H1 (cell line): ENCODE measurements at places on chromosomes 6 and 20. TPM values are rescaled to one million over a fixed set of nuclear protein-coding genes. Genes with fewer than 3 reads are reported as not detected.

The JAG1 gene
- 27.3 and 29.1 TPM in 2 replicates for total RNA-seq

DNA sequence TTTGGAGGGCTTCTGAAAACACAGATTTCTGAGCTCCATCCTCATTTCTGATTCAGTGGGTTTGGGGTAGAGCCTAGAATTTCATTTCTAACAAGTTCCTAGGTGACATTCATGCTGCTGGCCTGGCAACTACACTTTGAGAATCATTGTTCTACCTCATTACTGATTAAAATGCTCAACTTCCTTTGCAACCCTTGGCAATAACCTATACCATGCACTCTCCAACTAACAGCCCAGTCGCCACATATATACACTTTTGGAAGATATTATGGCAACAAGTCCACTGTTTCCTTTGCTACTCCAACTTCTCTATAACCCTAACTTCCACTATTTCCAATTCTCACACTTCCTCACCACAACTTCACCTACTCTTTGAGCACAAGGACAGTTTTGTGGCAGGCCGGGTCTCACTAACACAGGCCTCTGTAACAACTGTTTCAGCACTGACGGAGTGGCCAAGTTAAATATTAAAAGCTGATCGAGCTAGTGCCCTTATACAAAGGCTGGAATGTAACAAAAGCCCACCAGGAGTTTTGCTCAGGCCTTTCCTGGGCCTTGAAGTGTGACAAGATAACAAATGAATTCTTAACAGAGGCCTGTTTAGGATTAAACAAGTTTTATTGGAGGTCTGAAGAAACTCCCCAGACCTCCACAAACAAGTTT lies 32.1 kb upstream of the RAB23 start:
- no peak overlapping the region for H3K27ac ChIP-seq
- no peaks in the 10 kb centered on the region for H3K36me3 ChIP-seq
- H3K4me3 ChIP-seq, result no peak overlapping the region
- no peaks in the 10 kb centered on the region for H3K4me1 ChIP-seq
- no peaks in the 10 kb centered on the region for H3K27me3 ChIP-seq

GRCh38 chr6:137866200-137866913 lies 702 bp upstream of the TNFAIP3 start:
- H3K36me3 ChIP-seq, result no peaks in the 10 kb centered on the region
- H3K27me3 ChIP-seq, result no peaks in the 10 kb centered on the region; the same call in 1 of the 2 replicates
- peak overlapping the region; percentile 88 for H3K4me3 ChIP-seq
- H3K27ac ChIP-seq, result no peak overlapping the region
- H3K4me1 ChIP-seq, result peaks cover 9% of the 10 kb centered on the region

The PMEPA1 gene
- 20.0 and 20.5 TPM in 2 replicates for total RNA-seq

GRCh38 chr20:7897781-7898364 lies 42.4 kb downstream of the HAO1 start:
- H3K4me1 ChIP-seq, result no peaks in the 10 kb centered on the region
- H3K4me3 ChIP-seq, result no peak overlapping the region
- no peak overlapping the region for H3K27ac ChIP-seq
- no peak for DNase-seq
- no peaks in the 10 kb centered on the region for H3K27me3 ChIP-seq

- no peak overlapping the region for H3K4me3 ChIP-seq
- H3K4me1 ChIP-seq, result peaks cover 4% of the 10 kb centered on the region; the same call in 1 of the 2 replicates
- H3K27me3 ChIP-seq, result no peaks in the 10 kb centered on the region
- H3K36me3 ChIP-seq, result no peaks in the 10 kb centered on the region; the same call in 1 of the 2 replicates
Observed at GRCh38 chr6:36800223-36801076, 38.8 kb downstream of the CPNE5 start.

GRCh38 chr6:134031696-134032255 lies 20.6 kb downstream of the SLC2A12 start:
- no peak for DNase-seq
- H3K36me3 ChIP-seq, result no peaks in the 10 kb centered on the region
- H3K27ac ChIP-seq, result no peak overlapping the region
- H3K4me3 ChIP-seq, result no peak overlapping the region
- H3K27me3 ChIP-seq, result no peaks in the 10 kb centered on the region
- no peaks in the 10 kb centered on the region for H3K4me1 ChIP-seq

The HLA-DQA1 gene
- not detected in 2 replicates for total RNA-seq

The DCDC2 gene
- total RNA-seq, result 0.15 and 0.23 TPM in 2 replicates

The GPX5 gene
- total RNA-seq, result not detected in 2 replicates

GRCh38 chr6:56555438-56555872 lies 87.2 kb downstream of the DST start:
- H3K27ac ChIP-seq, result no peak overlapping the region
- H3K36me3 ChIP-seq, result peaks cover 18% of the 10 kb centered on the region
- H3K4me1 ChIP-seq, result no peaks in the 10 kb centered on the region
- H3K4me3 ChIP-seq, result no peak overlapping the region

The C20orf202 gene
- not detected in 2 replicates for total RNA-seq

The PRL gene
- not detected in 2 replicates for total RNA-seq

GRCh38 chr20:58700121-58700821 lies 7.7 kb downstream of the NPEPL1 start:
- H3K27me3 ChIP-seq, result no peaks in the 10 kb centered on the region
- H3K4me1 ChIP-seq, result no peaks in the 10 kb centered on the region; the same call in 1 of the 2 replicates
- H3K27ac ChIP-seq, result no peak overlapping the region

- no peak overlapping the region for H3K4me3 ChIP-seq
- H3K27ac ChIP-seq, result no peak overlapping the region
- H3K27me3 ChIP-seq, result no peaks in the 10 kb centered on the region
- no peaks in the 10 kb centered on the region for H3K36me3 ChIP-seq
- no peaks in the 10 kb centered on the region for H3K4me1 ChIP-seq
Observed at GRCh38 chr20:12914804-12915203, 94.0 kb upstream of the SPTLC3 start.

The HFE gene
- 1.6 and 2.0 TPM in 2 replicates for total RNA-seq

The FERMT1 gene
- total RNA-seq, result 16.5 and 17.8 TPM in 2 replicates

The VGLL2 gene
- total RNA-seq, result 0.13 TPM in 1 of 2 replicates, not detected in the other

The MMP24 gene
- total RNA-seq, result 18.8 and 20.0 TPM in 2 replicates

The HTR1E gene
- not detected in 2 replicates for total RNA-seq

- no peaks in the 10 kb centered on the region for H3K27me3 ChIP-seq
- no peak for DNase-seq
- no peaks in the 10 kb centered on the region for H3K36me3 ChIP-seq
- no peak overlapping the region for H3K27ac ChIP-seq
- H3K4me1 ChIP-seq, result no peaks in the 10 kb centered on the region
- no peak overlapping the region for H3K4me3 ChIP-seq
Observed at GRCh38 chr6:56386717-56387116, 139.3 kb upstream of the COL21A1 start.

GRCh38 chr6:129546702-129547101 lies 163.3 kb downstream of the ARHGAP18 start:
- no peak for DNase-seq
- H3K27me3 ChIP-seq, result no peaks in the 10 kb centered on the region
- no peaks in the 10 kb centered on the region for H3K36me3 ChIP-seq
- no peak overlapping the region for H3K4me3 ChIP-seq

The MEI4 gene
- 0.23 and 0.24 TPM in 2 replicates for total RNA-seq

DNA sequence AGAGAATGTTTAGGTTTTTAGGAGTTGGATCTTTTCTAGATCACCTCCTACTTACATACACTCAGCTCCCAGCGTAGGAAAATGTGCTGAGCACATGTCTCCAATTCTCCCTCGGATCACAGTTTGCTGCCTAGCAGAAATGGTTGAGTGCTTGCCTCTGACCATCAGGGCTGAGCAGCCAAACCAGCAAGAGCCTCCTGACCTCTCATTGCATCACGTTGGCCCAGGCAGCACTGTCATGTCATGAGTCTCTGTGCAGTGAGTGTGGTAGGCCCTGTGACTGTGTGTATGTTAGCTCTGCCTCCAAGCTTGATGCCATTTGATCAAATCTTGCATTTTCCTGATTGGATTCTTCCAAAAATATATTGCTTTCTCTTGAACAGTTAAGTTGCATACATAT lies 112.0 kb downstream of the LRRC1 start:
- H3K36me3 ChIP-seq, result no peaks in the 10 kb centered on the region
- H3K4me3 ChIP-seq, result no peak overlapping the region
- no peaks in the 10 kb centered on the region for H3K27me3 ChIP-seq
- H3K27ac ChIP-seq, result no peak overlapping the region
